ENCODE measurements at places on chromosomes 7 and 10.

DNA sequence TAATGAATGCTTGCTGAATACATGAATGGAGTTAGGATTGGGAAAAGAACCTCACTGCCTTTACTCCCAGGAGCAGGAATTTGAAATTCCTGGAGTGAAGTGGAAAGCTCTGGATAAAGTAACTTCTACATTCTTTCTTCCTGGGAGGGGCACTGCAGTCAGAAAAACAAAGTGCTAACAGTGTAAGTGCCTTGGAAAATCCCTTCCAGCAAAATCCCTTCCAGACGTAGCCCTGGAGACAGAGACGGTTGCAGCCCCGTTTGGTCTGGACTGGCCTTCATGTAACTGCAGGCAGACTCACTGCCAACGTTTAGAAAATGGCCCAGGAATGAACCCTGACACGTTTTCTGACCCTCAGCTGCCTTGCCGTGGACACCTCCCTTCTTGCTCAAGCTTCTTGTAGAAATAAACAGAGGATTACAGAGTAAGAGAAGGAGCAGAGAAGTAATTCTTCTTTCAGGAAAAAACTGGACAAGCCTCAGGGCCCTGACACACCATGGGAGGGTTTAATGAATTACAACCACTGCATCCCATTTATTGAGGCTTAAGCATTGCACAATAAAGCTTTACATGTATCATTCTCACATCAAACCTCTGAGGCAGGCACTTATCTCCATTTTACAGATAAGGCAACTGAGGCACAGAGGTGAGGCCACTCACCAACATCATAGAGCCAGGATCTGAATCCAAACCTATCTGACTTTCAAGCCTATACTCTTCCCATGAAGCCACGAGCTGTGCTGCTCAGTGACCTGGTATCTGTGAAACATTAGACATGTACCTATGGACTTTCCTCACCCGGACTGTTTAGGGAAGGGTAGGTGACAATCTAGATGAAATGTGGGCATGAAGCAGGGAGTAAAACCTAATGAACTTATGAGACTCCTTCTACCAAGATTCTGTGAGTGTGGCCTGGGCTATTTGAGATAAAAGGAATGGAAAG is 7.8 kb downstream of the ITPRIP start:
- no peak for DNase-seq

- DNase-seq, result no peak
Observed at GRCh38 chr7:44065431-44066110, at the start of gene PGAM2. Gene PGAM2, minus strand, starts transcription at chr7:44065567. Its CDS starts 38 bp downstream, at chr7:44065529.

GRCh38 chr7:145152589-145152988 is 316.7 kb upstream of the TPK1 start:
- DNase-seq, result no peak

DNA sequence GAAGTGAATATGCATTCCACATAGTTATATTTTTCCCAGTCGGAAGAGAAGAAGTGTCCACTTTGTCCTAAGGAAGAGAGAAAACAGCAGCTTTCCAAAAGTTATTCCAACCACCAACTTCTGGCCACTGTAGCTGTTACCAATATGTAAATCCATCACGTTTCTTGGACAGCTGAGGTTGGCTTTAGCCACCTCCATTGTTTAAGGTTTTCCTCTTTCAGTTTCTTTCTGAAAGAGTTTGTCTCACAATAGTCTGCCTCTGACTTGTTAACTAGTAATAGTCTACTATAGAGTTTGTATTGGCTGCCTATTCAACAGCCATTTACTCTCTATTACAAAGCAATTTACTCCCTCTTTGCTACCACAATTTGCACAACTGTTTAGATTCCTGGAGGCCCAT is 457.6 kb upstream of the LRRN3 start:
- no peak for DNase-seq

DNA sequence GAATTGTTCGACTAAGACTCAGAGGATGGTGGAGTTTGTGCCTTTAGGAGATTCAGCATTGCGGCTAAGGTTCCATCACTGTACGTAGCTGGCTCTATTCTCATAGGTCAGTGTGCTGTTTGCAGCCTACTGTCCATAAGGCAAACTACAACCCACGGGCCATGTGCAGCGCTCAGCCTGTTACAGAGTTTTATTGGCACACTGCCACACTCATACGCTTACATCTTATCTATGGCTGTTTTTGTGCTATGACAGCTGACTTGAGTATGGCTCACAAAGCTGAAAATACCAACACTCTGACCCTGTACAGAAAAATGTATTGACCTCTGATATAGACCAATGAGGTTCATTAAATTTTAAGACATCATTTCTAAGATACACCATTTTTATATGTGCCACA is 114.5 kb downstream of the ARID5B start:
- no peak for DNase-seq

DNA sequence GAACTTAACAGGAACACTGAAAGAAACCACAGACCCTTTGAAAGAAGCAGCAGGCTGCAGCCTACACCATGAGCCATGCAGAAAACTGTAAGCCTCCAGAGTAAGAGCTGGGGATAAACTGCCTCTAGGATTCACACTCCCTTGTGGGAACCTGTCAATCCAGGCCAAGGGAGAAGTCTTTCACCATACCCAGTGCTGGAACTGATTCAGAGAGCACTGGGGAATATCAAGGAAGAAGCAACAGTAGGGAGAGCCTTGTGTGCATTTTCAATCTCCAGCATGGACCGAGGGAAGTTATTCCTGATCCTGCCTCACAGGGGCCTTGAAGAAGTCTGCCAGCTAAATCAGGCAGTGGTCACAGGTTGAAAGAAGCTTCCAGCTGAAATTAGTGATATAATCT is 282.2 kb downstream of the AGMO start:
- no peak for DNase-seq

DNA sequence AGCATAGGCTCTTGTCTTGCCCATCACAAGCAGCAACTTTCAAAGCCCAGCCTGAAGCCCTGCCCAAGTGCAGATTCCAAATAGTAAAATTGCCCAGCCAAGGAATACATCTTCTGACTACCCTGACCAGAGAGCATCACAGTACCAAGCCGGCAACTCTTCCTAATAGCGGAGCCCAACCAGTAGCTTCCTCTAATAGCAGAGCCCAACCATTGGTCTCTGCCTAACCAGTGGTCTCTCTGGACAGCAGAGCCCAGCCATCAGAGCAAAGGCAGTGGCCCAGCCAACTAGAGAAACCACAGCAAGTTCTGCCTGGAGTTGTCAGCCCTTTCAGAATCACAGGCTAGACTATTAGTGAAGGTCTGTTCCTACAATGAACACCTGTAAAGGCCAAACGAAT is 285.6 kb downstream of the HGF start:
- DNase-seq, result no peak

DNA sequence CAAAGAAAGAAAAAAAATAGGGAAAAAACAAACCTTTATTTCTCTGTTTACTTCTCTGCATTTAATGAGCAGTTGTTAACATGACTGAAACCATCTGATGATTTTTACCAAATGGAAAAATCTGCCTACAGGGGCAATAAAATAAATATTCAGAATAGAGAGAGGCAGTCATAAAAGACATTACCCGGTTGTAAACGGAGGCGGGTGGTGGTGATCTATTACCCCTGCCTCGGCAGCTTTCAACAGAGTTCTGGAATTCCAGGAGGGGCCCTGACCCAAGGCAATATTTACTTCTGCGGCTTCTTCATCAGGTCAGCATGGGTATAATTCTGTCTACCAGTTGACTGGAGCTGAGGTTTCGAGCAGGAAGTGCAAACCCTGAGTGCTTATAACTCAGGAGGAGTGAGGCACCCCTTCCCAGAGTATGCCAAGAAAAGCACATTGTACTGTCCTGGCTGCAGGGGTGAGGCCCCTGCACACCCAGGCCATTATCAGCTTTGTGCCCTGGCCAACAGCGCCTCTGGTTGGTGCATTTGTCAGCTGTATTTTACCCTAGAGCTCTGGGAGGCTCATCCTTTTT is 8.2 kb upstream of the CXCL12 start:
- no peak for DNase-seq

- no peak for DNase-seq
Observed at GRCh38 chr10:92689663-92690210, at the start of gene HHEX. Gene HHEX, plus strand, starts transcription at chr10:92689955. Its CDS starts 32 bp downstream, at chr10:92689987.

DNA sequence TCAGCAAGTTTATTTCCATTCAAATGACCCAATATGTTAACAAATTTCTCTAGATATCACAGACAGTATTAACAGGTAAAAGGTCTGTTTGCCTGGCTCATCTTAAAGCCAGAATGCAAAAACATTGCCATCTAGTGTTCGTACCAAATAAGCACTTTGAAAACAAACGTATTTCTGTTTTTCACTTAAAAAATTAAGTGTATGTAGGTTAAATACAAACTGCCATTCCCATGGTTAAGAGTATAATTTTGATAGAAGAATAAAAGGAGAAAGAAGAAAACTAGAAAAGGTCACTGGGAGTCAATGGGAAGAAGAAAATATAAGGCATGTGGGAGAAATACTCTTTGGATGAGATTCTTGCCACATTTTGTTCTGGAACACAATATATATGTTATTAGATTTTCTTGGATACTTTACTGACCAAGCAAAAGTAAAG is 51.0 kb downstream of the ORC5 start:
- DNase-seq, result peak; percentile 2

DNA sequence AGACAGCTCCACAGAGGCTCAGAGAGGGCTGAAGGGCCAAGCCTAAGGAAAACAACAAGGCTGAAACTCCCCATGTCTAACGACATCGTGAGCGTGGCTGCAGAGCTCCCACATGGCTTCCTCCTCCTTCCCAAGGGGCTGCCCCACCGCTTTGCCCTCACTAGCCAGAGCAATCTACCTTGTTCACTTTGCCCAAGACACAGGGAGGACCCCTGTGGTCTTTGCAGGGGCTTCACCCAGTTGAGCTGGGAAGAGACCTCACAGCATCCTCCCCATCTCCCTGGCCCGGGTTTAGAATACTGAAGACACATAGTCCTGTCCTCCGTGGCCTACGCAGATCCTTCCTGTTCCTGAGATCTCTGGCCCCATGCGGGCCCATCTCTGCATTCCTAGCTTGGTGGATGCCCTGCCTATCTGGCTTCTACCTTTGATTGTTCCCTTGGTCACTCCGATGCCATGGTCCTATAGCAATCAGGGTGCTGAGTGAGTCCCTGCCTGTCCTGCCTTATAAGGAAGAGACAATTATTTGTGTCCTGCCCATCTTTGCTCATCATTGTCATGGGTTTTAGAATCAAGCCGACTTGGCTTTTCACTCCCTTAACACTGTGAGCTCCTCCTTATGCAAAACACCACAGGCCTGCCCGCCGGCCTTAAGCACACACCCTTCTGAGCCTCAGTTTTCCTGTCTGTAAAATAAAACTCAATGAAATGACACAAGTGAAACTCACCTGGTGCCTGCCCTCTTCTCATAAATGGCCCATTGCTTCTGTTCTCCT is 73.2 kb downstream of the PARP12 start:
- no peak for DNase-seq

DNA sequence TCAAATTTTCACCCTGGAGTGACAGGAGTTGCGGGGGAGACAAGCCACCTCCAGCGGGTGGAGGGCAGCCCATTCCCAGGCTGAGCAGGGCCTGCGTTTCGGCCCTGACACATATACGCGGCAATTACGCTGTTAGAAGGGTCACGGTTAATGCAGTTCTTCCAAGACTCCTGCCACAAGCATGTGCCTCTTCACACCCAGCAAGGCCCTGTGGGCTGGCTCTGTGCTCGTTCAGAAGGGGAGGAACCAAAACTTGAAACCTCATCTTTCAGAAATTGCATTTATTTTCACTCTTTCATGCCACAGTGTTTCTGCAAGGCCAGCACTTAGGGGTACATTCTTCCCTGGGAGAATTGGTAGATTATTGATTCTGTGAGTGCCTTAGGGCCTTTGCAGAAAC is 24.7 kb downstream of the LRMDA start:
- no peak for DNase-seq

- DNase-seq, result no peak
Observed at GRCh38 chr7:149624006-149624405, 126.4 kb upstream of the ZNF746 start.

DNA sequence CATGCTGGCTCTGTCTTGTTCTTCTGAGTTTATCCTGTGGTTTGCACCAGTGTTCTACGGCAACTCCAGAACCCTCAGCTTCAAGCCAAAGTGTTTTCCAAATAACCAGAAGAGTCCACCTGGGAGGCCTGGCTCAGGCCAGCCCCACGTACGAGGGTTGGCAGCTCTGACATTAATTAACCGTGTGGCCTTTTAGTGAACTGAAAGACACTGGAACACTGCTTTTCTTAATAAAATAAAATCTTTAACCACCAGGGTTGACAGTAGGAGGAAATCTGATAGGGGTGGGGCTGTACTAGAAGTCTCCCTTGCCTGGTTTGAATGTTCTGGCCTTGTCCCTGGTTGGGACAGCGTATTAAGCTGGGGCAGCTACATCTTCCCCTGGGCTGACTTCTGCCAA is 64.9 kb downstream of the SYPL1 start:
- no peak for DNase-seq

DNA sequence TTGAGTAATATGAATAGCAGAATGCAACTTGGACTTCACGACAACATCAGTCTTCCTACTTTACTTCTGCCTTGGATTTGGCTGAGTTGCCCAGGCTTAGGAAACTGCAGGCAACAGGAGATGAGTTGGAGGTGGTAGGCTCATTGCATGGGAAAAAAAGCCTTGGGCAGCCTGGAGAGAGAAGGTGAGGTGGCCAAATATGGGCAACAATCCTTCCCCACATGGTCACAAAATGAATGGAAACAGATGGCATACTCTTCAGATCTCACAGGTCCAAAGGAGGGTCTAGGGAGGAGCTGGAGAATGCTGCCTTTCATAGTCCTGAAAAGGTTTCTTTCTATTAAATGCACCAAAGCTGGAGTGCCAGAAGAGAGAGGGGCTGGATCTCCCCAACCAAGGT is 128.6 kb upstream of the AOAH start:
- no peak for DNase-seq

DNA sequence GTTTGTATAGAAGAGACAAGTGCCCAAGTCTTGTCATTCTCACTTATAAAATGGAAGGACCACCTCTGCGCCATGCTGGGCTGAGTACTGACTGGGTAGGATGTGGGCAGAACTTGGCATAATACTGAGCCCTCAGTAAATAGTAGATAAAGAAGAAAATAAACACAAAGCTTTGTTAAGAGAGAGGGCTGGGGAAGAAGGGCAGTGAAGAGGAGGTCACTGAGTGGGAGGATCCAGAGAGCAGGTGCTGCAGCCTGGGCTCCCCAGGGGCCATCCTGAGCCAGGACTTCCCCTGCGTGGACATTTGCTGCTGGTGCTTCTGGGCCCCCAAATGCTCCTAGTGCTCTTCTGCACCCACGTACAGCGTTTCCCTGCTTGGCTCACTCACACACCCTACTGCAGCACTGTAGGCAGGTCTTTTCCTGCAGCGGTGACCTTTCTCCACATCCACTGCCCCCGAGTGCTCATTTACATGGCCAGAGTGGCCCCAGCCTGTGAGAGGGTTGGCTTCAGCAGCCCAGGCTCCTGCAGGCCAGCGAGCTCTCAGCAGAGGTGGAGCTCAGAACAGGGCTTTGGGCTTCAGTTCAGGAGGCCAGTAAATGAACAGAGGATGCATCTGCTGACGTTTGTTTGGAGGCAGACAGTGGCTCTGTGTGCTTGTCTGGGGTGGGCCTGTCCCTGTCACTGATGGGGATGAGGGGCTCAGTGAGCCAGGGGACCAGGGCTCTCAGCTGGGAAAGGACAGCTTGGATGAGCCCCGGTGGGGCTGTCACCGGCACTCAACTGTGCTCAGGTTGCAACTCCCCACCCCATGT is 164.6 kb downstream of the ADARB2 start:
- DNase-seq, result no peak
